ENCODE measurements at places on chromosomes 2 and 18.

GRCh38 chr2:36584148-36584794, 13.7 kb downstream of the FEZ2 start:
- DNase-seq = no peak

DNA sequence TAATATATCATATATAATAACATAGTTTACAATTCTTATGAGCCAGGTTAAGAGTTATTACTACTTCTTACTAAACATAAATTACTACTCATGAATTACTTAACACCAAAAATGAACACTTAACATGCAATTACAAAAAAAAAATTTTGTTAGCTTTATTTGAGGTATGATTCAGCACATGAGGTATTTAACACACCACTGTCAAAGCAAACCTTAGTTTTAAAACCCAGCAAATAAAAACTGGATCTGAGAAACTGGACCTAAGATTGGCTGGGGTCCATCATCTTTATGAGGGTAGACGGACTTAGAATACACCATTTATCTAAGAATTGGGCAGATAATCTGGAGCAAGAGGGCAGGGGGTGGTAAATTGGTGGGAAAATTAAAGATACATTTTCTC, 81.8 kb upstream of the CREB1 start:
- no peak for DNase-seq

- DNase-seq = no peak
Measured at GRCh38 chr2:17539611-17540092, 844 bp upstream of the VSNL1 start.

DNA sequence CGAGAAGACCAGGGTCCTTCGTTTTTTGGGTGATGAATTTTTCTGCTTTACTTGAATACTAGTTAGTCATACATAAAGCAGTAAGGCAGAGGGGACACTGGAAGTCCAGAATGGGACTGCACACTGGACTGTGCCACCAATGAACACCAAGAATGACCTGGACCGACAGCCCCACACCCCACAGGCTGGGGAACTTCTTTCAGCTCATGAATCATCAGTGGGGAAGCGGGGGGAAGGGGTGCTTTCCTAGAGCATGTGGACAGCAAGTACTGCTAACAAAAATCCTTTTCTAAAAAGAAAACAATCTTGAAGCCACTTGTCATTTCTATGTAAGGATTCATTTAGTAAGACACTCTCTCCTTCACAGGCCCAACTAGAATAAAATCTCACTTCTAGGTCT, 86.0 kb downstream of the DTNB start:
- no peak for DNase-seq

DNA sequence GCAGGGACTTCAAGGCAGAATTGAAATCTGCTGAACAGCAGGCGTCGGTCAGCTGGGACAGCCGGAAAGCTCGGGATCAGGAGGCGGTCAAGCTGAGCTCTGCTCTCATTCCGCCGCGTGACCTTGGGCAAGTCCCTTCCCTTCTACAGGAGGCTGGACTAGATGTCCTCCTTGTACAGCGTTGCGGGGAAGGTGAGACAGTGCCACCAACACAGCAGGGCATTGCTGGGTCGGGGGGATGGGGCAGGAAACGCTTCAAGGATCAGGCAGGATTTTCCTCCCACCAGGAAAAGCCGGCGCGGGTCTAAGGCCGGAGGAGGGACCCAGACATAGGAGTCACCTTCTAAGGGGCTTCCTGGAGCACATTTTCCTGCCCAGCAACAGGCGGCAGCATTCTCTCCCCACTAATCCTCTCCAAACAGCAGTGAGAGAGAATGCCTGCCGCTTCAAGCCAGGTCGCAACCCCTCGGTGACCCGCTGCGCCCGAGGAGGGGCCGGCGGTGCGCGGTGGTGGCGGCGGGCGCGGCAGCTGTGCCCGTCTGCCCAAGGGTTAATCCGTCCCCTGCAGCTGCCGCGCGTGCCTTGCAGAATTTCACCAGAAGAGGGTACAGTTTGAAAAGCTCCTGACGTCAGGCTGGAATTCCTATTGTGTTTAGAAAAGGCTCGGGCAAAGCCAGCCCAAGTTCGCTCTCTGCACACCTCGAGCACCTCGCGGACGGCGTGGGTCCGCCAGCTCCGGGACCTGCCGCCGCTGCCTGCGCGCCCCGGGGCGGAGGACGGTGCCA, at the start of gene KCNF1:
KCNF1 (plus strand) TSS at position 644 of the 785 bp plus-strand sequence. CDS start 493 bp downstream, outside the sequence.
- DNase-seq = no peak

DNA sequence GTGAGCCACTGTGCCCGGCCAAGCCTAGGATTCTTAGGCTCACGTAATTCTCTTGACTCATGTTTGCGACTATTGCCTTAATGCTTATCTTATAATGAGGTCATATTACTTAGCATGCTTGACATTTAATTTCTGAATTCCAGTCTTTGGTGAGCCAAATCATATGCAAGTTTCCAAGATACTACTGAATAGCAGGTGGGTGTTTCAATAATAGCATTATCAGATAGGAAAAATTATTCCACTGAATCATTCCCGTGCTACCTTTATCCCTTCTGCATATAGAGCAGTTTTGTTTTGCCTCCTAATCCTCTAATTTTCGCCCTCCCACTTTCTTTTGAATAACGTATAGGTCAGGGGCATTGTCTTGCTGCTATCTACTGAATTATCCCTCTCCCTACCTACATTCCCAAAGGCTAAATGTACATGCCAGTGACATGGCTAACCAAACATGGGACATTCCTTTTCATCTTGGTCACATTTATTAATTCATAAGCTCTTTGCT, 4.9 kb downstream of the DAW1 start:
- no peak for DNase-seq

- no peak for DNase-seq
Measured at GRCh38 chr2:225002656-225003045, 39.6 kb downstream of the DOCK10 start.

DNA sequence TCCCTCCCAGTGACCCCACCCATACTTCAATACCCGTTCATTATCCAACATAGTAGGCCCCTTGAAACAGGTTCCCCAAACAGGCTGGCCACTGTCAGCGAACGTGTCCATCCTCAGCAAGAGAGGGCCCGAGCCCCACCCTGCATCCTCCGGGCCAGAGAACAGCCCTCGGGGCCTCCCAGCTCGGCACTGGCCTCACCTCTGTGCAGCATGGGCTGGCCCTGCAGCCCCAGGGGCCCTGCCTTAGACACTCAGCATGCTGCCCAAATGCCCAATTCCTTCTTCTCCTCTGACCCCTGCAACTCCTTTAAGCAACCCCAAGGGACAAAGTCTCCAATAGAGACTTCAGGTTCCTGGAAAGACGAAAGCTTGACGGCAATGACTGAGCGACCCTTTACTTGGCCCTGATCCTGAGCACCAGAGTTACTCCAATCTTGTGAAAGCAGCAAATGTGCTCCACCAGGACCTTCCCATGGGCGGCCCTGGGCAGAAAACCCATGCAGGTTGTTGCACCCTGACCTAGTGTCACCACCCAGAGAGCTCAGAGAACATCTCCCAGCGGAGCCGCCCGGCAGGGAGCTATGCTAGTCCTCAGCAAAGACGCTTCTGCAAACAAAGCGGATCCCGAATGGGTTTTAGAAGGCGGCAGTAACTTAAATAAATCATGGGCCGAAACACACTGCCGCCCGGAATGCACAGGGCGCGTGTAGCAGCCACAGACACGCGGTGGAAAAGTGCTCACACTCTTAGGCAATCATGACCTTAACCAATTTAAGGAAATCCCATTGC, 782 bp downstream of the COL6A3 start:
- no peak for DNase-seq

GRCh38 chr18:51545446-51545845, 348.0 kb upstream of the MEX3C start:
- DNase-seq = no peak

DNA sequence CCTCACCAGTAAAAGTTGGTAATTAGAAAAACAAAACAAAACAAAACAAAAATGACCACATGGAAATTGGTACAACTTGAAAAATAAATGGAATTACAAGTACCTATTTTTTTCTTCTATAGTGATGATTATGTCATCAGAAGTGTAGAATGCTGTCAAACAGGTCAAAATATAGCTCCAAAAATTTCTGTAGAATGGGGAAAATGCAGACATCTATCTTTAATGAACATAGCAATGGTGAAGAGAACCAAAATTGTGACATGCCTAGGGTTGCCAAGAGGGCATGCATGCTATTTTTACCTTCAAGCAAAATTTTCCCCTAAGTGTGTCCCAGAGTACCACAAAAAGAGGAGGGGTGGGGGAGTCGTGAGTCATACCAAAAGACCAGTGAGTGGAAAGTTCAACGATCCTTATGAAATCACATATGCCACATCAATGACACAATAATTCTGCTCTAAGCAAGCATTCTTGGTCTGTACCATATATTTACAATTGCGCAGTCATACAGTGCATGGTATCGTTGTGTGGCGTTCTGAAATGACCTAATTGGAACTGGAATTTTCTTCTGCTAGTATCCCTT, 1436.4 kb downstream of the SUCLG1 start:
- DNase-seq = no peak

GRCh38 chr2:95274291-95275150, at the start of gene PROM2:
PROM2 (plus strand) TSS chr2:95274449; CDS start chr2:95274586, 137 bp downstream.
- DNase-seq = no peak

DNA sequence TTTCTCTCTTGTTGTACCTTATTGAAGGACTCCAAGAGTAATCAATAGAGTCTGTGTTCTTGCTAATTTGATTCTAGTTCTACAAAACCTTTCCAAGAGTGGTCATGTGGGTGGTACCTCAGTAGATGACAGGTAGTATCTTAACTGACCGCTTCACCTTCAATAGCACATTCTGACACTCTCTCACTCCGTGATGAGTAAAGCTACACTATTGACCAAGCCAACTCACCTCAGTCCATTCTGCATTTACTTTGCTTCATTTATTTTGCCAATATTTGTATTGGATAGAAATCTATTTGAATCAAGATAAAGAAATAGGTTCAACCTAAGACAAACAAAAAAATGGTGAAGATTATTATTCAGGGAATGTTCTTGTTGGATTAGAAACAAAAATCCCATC, 1869.6 kb upstream of the CELF4 start:
- no peak for DNase-seq

GRCh38 chr18:57220930-57221483, 74.1 kb downstream of the BOD1L2 start:
- DNase-seq = no peak

DNA sequence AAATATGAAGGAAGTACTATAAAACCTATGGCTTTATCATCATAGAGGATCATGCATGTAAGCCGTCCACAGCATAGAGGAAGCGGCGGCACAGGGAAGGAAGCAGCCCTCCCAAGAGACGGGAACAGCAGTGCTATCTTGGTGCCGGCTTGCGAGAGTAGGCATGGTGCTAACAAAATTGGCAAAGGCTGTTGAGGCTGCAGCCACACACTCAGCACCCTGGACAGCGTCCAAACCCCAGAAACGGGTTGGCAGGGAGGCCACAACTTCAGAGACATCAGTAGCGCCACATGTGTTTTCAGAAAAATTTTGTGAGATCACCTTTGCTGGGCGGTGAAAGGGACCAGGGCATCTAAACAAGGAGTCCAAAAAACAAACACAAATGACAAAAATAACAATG, 37.7 kb downstream of the NETO1 start:
- DNase-seq = no peak

DNA sequence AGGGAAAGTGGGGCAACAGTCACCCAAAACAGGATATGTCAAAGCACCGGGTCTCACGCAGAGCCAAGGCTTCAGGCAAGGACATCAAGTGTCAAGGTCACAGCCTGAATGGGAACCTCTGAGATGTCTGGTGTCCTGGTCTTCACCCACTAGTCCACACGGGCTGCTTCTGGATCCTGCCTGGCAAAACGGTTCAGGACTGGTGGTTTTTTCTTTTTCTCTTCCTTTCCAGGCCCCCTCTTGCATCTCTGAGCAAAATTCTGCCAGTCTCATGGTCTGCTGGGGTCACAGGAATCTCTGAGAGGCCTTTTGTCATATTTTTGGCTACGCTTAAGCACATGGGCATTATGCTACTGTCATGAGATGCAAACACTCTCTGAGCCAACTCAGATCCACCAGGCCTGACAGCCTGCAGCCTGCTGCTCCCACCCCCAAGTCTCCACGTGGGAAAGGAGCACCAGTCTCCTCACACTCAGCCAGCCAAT, 518.2 kb upstream of the ZEB2 start:
- no peak for DNase-seq

- no peak for DNase-seq
Measured at GRCh38 chr2:102737431-102737830, 24.4 kb upstream of the TMEM182 start.

DNA sequence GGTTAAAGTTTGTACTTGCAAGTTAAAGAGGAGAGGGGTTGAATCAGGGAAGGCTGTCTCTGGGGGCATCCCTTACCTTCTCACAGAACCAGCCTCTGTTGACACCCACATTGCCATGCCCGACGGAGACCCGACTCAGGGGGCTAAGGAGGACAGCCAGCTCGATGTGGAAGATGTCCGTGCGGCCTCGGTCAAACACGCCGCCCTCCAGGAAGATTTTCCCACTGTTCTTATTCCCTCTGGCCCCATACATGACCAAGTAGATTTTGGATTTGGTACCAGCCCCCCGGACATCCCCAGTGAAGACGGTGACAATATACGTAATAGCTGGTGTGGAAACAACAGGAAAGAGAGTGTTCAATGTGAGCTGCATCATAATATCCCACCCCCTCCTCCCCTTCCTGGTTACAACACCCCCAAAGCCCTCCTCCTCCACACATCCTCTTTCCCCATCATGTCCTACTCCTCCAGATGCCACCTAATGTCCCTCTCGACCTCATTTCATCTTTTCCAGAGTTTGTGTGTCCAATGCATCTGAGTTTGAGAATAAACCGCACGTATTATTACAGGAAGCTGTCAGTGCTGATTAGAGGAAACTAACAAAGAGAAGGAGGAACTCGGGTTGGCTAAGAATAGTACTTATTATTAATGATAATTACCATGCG, 55.7 kb downstream of the LOXHD1 start:
- DNase-seq = no peak

GRCh38 chr2:65714866-65715265, 282.5 kb upstream of the SPRED2 start:
- no peak for DNase-seq

- DNase-seq = no peak
Measured at GRCh38 chr18:39838831-39839230, 2116.2 kb upstream of the PIK3C3 start.

DNA sequence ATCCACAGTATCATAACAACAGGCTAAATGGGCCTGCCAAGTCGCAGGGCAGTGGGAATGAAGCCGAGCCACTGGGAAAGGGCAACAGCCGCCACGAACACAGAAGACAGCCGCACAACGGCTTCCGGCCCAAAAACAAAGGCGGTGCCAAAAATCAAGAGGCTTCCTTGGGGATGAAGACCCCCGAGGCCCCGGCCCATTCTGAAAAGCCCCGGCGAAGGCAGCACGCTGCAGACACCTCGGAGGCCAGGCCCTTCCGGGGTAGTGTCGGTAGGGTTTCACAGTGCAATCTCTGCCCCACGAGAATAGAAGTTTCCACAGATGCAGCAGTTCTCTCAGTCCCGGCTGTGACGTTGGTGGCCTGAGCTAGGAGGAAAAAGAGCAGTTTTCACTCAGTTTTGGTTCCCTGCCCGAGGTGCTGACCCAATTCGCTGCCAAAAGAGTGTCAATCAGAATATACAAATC, 32.2 kb downstream of the KCTD18 start:
- DNase-seq = no peak

DNA sequence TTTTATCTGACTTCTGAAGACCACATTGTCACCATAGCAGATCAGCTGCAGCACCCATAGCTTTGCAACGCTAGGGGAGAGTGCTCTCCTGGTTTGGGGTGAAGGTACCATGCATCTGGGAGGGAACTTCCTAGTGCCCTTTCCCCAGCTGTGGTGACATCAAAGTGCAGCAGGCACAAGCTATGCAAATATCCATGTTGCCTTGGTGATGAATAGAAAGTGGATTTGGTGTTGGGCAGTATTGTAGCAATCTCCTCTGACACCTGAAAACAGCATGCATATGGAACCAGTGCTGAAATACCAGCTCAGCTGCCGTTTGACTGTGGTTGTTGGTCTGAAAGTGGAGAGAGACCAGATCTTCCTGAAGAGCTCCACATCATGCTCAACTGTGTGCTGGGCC, 37.1 kb downstream of the BCL2L11 start:
- no peak for DNase-seq

Measured in cortex of kidney (tissue), 1 donor.